ENCODE measurements at places on chromosomes 12 and 14.

DNA sequence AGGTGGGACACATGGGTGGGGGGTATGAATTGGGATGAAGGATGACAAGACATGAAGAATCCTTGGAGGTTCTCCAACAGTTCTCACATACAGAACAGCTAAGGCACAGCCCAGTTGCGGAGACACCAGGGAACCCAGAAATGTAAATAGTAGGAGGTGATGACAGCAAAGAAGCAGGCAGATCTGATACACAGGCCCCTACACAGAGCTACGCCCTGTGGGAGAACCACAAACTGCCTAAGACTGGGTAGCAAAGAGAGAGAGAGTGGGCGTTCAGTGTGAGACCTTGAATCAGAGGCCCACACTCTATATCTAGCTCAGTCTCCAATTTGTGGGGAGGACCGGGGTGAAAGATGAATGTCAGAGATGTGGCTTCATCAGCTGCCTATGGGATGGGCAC, 9.5 kb upstream of the NUMB start:
- no peak for DNase-seq

GRCh38 chr14:73168691-73169090, 32.4 kb downstream of the PSEN1 start:
- DNase-seq: peak; percentile 20

GRCh38 chr12:22285846-22286245, 48.7 kb downstream of the ST8SIA1 start:
- no peak for DNase-seq

GRCh38 chr12:8446642-8447547, 8.9 kb upstream of the CLEC6A start:
- DNase-seq: no peak

GRCh38 chr12:116171549-116171948, 105.9 kb downstream of the MED13L start:
- DNase-seq: no peak

DNA sequence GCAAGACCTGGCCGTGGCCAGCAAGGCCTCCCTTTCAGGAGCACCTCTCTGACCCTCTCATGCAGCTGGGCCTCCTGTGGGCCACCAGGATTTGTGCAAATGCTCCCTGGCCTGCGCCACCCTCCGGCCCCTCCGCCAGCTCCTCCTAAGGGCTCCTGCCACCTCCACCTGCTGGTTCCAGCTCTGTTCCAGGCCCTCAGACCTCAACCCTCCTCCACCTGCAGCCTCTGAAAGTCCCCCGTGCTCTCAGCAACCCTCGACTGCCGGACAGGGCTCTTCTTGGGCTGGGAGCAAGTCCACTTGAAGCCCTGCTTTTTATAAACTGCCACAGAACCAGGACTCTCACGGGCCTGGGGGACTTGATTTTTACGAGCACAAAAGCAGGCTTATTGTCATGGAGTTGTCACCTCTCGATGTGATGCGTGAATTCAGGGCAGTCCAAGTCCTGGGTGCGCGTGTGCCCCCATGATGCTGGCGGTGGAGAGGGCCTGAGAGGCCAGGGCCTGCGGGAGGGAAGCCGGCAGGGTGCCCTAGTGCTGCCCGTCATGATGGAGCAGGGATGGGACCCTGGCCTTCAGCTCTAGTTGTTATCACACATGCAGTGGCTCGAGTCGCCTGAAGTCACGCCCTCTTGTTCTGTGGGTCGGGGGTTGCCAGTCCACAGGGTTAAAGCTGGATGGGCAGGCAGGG, 9.1 kb downstream of the TEDC1 start:
- DNase-seq: no peak

Measured in vagina (tissue), 2 donors.